ENCODE measurements at places on chromosomes 13 and 19.

DNA sequence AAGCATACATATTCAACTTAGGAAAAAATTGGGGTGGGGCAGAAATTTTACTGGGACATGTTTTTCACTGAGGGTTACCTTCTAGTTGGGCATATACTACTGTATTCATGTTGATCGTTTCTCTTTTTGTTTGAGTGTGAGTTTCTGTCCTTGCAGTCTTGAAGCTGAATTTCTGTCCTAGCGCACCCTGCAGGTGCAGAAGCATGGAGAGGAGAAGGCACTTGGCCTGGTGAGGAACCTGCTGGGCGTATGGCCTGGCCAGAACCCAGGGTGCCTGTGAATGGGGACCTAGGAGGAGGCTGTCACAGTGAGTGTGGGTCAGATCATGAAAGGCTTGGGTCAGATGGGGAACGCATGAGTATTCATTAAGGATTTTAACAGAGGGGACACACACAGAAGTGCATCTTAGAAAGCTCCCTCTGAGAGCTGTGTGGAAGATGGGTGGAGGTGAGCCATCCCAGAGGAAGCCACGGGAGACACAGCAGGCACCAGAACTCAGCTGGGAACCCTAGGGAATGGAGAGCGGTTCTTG lies 36.8 kb downstream of the SERP2 start:
- DNase-seq = no peak

DNA sequence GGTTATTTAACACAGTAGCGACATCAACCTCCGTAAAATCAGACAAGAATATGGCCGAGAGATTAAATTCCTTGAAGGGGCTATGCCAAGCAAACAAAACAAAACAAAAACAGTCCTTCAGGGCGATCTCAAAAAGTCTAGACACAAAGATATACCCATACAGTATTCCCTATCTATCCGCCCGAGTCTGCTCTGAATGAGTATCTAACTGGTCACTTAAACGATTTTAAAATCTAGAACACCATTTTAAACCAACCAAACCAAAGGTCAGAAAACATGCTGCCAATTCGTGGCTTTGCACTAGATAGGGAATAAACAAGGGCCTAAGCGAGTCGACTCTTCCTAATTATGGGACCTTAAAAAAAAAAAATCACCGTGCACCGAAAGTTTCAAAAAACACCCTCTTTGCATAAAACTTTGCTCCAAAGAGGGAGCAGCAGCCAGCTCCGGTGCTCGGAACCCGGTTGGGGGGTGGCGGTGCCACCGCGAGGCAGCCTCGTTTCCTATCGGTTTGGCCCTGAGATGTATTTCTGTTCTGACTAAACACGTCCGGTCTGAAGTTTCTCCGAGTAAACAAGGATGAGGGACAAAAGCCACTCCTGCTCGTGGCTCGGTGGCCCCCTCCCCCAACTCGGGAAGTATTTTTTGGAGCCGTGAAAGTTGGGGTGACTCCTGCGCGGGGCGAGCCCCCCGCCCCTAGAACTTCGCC lies 1.8 kb downstream of the HMGB1 start:
- DNase-seq = peak; percentile 27

- no peak for DNase-seq
These were observed 12.1 kb downstream of the SLC5A5 start for GRCh38 chr19:17883627-17884410.

DNA sequence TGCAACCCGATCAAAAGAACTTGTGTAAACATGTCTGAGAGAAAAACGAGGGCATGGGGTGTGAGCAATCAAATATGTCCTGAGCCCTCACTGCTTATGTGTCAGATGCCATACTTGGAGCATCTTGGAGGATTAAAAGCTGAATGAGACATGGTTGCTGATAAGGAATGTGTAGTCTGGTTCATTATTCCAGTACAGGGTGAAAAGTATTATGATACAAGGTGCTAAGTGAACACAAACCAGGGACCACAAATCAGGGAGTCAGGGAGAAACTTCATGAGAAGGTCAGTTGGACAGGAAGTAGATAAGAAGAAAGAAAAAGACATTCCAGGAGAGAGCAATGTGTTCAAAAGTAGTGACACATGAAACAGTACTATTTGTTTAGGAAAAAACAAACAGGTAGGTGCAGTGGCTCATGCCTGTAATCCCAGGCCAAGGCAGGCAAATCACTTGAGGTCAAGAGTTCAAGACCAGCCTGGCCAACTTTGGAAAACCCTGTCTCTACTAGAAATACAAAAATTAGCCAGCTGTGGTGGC lies 2.0 kb upstream of the RCBTB1 start:
- DNase-seq = no peak

GRCh38 chr19:46984077-46985010 lies 35.3 kb upstream of the NPAS1 start:
- DNase-seq = no peak

GRCh38 chr19:42074513-42075363 lies 1.2 kb upstream of the ZNF574 start:
- no peak for DNase-seq

GRCh38 chr13:31905961-31906360 lies 125.6 kb upstream of the FRY start:
- DNase-seq = no peak

DNA sequence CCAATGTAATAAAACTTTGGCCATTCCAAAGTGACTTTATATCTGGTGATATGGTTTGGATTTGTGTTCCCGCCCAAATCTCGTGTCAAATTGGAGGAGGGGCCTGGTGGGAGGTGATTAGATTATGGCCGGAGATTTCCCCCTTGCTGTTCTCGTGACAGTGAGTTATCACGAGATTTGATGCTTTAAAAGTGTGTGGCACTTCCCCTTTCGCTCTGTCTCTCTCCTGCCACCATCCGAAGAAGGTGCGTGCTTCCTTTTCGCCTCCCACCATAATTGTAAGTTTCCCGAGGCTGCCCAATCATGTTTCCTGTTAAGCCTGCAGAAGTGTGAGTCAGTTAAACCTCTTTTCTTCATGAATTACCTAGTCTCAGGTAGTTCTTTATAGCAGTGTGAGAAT lies 9.3 kb upstream of the NALCN start:
- no peak for DNase-seq

- no peak for DNase-seq
These were observed 126.1 kb downstream of the CRYL1 start for GRCh38 chr13:20399515-20399914.

- no peak for DNase-seq
These were observed 140.5 kb upstream of the VSTM2B start for GRCh38 chr19:29385191-29385795.

DNA sequence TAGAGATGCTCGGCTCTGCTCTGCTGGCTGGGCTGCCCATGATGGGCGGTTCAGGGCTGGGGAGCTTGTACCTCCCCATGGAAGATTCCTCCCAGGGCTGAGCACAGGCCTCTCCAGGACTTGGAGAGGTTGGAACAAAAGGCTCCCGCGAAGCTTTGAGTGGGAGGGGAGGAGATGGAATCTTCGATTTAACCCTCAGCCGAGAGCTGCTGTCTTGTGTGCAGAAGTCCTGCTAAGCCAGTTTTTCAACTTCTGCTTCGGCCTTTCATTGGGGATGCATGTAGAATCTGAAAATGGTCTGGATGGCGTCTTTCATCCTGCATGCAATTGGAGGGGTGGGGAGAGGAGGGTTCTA lies 163.3 kb downstream of the KDM4B start:
- DNase-seq = no peak

GRCh38 chr19:33390101-33390907 lies 16.8 kb downstream of the CEBPG start:
- no peak for DNase-seq

- peak; percentile 61 for DNase-seq
These were observed 1893.2 kb downstream of the PCDH9 start for GRCh38 chr13:65336916-65337315.

DNA sequence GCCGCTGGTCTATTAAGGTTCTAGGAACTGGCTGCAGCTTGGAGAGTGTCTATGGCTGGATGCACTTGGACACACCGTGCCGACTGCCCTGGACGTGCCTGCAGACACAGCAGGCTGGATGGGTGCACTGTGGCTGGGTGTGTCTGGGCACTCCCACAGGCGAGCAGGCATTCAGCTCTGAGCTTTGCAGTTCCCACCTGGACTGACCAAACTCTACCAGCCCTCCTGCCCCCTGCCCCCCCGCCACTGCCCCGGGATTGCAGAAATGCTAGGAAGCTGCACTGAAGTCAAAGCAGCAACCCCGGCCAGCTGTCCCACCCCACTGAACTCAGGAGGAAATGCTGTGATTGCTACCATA lies 7.0 kb upstream of the LRP3 start:
- DNase-seq = no peak

DNA sequence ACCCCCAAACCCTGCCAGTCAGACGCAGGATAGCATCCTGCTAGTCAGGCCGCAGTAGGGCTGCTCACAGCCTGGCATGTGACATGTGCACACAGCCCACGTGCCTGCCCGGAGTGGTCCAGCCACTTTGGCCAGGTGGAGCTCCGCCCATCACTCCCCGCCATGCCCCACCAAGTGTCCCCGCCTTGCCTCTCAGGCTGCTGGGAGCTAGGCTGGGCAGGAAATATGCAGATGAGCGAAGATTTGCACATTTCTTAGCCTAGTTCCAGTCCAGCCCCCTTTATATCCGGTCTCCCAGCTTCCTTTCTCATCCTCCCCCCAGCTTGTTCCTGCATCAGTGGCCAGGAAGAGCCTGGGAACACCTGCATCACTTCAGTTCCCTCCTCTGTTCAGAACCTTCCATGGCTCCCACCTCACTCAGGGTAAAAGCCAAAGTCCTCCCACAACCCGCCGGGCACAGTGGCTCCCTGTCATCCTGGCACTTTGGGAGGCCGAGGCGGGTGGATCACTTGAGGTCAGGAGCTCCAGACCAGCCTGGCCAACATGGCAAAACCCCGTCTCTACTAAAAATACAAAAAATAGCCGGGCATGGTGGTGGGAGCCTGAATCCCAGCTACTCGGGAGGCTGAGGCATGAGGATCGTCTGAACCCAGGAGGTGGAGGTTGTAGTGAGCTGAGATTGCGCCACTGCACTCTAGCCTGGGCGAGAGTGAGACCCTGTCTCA lies 2.3 kb upstream of the DOCK6 start:
- no peak for DNase-seq

DNA sequence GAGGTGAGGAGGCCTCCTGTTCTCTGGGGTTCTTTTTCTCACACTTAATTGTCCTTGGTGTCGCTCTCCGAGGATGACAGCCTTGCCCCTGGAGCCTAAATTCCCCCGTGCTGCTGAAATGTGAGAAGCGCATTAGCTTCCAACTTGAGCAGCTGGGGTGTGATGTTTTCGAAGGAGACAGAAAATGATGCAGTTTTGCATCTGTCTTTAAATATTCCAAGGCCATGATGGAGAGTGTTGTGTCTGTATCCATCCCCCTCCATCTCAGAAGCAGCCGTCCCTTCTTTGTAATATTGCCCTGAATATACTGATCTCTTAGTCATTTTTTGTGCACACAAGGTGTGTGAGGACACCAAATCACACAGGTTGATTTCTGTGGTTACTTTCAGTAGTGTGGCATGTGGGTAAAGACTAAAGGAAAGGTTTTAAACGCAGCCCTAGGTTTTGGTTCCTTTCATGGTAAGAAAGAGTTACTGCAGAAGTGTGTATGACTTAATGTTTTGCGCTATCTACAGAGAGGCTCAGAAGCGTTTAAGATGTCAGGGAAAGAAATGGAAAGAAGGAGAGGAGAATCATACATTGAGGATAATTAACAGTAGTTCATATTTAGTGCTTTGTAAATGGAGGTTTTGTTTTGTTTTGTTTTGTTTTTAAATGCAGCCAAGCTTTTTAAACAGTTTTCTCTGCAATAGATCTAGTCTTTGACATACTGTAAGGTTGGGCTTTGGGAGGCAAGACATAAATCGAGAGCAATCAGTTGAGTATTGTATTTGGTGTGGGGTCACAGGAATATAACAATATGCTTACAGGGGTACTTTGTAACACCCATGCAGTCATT lies 1.6 kb downstream of the NBEA start:
- no peak for DNase-seq

GRCh38 chr19:4916292-4917082 lies 7.2 kb downstream of the UHRF1 start:
- DNase-seq = no peak

GRCh38 chr19:23949611-23950010 lies 34.9 kb downstream of the ZNF726 start:
- no peak for DNase-seq

GRCh38 chr13:114062754-114063153 lies 69.7 kb downstream of the RASA3 start:
- DNase-seq = no peak

DNA sequence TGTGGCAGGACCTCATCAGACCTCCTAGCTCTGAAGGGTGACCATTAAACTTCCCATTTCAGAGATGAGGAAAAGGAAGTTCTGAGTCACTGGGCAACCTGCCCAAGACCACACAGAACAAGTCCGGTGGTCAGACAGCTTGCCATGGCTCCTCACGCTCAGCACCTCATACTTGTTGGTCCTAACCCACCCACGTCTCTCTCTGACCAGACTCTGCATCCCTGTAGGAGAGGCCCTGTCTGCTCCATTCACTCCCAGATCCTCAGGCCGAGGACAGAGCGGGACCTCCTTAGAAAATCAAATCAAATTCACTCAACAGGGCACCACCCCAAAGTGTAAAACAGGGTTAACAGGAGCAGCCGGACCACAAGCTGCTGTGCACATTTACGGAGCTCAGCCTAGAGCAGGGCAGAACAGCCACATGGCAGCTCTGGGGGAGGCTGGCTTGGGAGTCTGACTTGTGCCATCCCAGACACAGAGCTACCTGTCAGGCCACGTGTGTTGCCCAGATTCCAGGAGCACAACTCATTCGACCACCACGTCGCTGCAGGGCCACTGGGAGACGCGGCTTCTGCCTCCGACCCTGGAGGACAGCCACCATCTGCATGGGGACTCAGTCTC lies 1.7 kb downstream of the MIER2 start:
- peak; percentile 36 for DNase-seq

- DNase-seq = no peak
These were observed 62.9 kb upstream of the KLF2 start for GRCh38 chr19:16261584-16262368.

DNA sequence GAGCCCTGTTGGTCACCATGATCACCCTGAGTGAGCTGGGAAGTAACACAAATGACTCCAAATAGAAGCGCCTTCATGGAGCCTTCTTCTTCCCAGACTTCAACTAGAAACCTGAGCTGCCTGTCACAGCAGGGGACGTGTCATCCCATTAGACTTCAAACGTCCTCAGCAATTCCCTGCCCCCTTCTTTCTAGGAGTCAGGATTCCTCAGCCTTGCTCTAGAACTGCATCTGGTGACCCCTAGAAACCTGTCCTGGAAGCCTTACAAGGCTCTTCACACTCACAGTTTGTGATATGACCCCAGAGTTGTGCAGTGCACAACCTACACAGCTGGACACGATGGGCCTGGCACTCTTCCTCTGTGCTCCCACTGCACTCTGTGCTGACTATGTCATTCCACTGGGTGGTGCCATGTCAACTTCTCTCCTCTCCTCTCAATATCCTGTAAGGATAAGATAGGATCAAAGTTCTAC lies 23.6 kb upstream of the TTYH1 start:
- DNase-seq = no peak

GRCh38 chr19:917323-918151 lies at the start of gene KISS1R:
Gene KISS1R (plus strand): TSS chr19:917333. CDS start chr19:917503, 170 bp downstream.
- no peak for DNase-seq

Measured in fibroblast of skin of left quadriceps (primary cell).